Stimulated activated CD4-positive, alpha-beta T cell treated with anti-CD3 and anti-CD28 coated beads, Interleukin-1b, Interleukin-23, amount 100 ng/mL, for 1 hour (primary cell): ENCODE measurements at places on chromosomes 13 and 19.

- DNase-seq = no peak
Measured at GRCh38 chr19:27746691-27747380, 1466.1 kb downstream of the UQCRFS1 start.

DNA sequence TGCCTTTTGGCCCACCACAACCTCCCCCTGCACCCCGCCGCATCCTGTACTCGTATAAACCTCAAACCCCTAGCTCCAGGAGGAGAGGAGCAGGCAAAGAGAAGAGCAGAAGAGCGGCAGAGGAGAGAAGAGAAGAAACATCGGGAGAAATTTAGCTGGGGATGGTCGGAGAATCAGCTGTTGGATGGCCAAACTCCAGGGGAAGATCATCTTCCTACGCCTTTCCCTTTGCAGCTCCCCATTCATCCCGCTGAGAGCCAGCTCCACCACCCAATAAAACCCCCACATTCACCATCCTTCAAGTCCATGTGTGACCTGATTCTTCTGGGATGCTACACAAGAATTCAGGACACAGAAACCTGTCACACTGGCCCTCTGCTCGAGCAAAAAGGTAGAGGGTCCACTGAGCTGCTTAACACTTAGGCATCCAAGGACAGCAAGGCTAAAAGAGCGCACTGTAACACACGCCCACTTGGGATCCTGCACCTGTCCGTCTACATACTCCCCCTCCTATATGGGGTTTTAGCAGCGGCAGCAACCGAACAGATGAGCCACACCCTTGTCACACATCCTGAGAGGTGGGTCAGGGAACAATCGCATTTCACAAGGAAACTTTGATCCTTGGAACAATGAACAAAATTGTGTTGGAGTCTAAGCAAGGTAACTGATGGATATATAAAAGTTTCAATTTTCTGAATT lies 51.6 kb upstream of the MIR17HG start:
- DNase-seq = no peak

DNA sequence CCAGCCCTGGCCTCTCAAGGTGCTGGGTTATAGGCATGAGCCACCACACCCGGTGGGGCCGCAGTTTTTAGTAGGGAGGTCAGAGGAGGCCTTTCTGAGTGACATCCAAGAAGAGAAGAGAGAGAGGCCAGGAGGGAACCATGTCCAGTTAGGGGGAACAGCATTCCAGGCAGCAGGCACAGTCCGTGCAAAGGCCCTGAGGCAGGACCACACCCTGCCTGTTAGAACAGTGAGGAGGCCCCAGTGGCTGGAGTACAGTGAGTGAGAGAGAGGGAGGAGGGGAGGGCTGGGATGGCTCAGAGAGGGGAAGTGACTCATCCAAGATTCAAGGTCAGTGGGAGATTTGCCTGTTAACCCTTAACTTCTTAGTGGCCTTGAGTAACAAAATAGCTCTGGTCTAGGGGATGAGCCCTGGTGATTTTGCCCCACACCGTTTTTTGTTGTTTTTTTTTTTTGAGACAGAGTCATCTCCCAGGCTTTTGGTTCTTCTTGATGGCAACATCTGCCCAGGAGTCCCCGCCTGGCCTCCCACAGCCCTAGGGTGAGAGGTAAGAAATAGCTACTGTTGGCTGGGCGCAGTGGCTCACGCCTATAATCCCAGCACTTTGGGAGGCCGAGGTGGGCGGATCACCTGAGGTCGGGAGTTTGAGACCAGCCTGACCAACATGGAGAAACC lies 2.7 kb upstream of the PLIN3 start:
- no peak for DNase-seq

GRCh38 chr13:81133066-81133465 lies 792.1 kb upstream of the SPRY2 start:
- DNase-seq = no peak

DNA sequence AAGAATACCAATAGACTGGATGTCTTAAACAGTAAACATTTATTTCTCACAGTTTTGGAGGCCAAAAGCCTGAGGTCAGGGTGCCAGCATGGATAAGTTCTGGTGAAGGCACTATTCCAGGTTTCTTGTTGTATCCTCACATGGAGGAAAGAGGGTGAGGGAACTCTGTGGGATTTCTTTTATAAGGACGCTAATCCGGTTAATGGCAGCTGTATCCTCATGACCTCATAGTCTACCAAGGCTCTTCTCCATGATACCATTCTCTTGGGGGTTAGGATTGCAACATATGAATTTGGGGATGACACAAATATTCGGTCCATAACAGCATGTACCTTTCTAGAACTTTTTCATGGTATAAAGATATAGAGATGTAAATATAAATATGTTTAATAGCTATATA lies 412.0 kb downstream of the LMO7 start:
- no peak for DNase-seq

DNA sequence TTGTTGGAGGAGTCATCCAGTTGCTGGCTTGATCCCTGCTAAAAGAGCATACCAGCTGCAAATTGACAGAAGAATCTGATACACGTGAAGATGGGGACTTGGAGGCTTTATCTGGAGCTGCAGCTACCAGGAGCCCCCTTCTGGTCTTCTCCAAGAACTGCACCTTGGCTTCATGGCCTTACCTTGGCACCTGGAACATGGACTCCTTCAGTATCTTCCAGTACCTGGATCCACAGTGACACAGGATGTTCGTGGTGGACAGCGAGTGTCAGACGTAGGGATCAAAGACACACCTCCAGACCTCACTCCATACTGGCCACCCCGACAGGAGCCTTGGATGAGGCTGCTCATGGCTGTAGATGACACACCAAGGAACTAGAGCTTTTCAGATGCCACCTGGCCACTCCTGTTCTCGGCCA lies 9.9 kb upstream of the ACSBG2 start:
- DNase-seq = peak; percentile 25

- no peak for DNase-seq
Measured at GRCh38 chr13:98141509-98142379, 1.1 kb upstream of the FARP1 start.

DNA sequence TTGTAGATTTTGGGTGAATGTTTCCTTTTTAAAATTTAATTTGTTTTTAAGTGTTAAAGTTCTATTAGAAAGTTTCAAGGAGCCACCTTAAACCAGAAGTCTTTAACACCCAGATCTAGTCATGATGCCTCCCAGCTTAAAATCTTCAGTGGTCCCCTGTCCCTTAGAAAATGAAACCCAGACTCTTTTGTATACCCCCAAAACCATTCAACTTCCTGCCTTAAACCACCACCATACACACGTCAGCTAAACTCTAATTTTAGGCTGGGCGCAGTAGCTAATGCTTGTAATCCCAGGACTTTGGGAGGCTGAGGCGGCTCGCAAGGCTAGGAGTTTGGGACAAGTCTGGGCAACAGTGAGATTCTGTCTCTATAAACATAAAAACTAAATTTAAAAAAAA lies 37.9 kb downstream of the N4BP2L1 start:
- DNase-seq = no peak

DNA sequence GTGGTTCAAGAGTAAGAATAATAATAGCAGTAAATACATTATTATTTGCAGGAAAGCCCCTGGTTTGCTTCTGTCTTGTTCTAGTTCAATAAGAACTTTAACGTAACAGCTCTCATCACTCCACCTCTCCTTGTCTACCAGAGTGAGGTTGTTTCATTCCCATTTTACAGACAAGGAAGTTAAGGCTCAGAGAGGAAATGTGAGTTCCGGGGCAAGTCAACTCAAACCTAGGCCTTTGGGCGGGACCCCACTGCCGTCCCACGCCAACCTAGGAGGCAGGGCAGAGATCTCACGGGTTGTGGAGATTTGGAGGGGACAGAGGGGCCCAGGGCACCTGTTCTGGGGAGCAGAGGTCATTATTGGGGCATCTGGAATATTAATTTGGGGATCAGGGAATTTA lies 1.5 kb downstream of the MAP4K1 start:
- DNase-seq = no peak

- DNase-seq = no peak
Measured at GRCh38 chr13:86922936-86923335, 748.2 kb upstream of the SLITRK5 start.

GRCh38 chr19:31054430-31054829 lies 294.8 kb downstream of the TSHZ3 start:
- DNase-seq = no peak

DNA sequence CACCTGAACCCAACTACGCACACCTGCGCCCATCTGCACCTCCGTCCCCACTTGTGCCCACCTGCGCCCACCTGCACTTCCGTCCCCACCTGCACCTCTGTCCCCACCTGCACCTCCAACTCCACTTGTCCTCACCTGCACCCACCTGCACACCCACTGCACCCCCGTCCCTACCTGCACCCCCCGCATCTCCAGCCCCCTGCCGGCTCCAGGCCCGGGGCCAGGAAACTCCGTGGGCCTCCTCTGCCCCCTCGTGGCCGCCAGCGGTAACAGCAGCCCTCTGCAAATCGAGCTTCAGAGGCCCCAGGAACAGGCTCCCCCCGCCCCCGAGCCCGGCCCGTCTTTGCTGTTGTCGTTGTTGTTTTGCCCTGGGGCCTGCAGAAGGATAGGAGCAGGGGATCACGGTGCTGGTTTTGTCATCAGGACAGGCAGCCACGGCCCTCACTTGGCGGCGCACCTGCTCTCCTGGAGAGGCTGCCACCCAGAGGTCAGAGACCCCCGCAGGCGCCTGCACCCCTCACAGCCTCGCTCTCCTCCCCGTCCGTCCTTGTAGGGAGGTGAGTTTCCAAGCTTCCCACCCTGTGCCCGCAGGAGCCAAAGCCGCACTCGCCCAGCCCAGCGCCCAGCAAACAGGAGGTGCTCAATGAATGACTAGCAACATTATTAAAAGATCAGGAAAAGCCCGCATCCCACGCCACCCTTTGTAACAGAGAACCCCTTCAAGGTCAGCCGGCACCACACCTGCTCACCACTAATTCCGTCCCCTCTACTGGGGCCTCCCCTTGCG lies 65.4 kb downstream of the GNG7 start:
- DNase-seq = peak; percentile 67

DNA sequence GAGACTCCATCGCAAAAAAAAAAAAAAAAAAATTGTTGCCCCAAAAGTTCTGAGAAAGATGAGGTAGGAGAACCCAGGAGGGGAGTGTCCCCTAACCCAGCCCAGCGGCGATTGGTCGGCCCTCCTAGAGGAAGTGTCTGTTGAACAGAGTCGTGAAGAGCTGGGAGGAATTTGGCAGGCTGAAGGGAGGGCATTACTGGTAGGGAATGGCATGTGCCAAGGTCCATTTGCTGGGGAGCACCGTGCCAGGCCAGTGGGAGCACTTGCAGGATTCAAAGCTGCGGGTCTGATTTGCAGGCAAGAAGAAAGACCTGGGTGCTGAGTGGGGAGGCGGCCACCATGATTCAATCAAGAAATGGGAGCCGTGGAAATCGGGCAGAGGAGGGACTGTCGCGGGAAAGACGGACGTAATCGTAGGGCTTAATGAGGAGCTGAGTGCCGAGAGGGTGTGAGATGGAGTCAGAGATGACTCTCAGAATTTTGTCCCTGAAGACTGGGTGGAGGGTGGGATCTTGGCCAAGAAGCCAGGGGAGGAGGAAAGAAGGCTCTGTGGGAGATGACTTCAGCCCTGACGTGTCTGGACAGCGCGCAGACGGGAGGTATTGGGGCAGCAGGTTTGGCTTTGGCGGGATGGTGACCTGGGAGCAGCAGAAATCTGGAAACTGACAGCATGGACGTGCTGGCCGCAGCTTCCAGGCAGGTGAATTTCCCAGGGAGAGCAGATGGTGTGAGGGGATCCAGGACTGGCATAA lies 15.4 kb downstream of the CERS4 start:
- no peak for DNase-seq

DNA sequence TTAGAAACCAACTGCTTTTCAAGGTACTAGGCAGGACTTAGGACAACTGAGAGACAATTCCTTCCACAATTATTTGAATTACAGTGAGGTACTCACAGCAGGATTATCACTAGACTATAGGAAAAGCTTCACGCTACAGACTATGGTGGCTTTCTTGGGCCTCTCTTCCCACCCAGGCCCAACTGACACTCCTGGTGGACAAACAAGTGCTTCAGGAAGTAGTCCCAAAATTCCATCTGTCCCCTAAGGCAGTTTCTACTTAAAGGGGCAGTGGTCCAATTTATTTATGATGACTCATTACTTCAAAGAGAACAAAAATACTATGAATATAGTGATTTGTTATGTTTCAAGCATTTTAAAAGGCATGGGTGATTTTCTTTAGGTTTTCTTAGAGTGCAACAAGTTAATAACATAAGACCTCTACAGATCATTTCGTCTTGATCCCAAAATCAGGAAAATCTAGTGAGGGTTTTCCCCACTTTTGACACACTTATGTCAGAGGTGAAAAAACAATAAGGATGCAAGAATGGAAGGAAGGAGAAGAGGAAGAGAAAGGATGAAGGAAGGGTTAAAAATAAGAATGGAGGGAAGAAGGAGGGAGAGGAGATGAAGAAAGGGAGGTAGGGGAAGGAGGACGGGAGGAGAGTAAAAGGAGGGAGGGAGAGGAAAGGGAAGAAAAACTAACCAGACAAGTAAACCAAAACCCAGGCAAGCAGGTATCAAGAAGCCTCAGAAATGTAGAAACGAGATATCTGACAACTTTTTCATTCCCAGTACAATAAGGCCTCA lies 100.7 kb downstream of the SERP2 start:
- no peak for DNase-seq

DNA sequence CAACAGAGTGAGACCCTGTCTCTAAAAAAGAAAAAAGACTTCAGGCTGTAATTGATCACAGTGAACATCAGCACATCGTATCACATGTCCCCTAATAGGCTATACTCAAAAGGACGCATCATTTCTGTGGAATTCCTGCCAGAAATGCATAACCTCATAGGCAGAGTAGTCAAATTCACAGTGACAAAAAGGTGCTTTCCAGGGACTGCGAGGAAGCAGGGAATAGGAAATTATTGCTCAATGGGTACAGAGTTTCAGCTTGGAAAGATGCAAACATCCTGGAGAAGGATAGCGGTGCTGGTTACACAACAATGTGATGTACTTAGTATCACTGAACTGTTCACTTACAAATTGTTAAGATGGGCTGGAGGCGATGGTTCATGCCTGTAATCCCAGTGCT lies 41.1 kb upstream of the MRI1 start:
- DNase-seq = no peak

GRCh38 chr13:97962887-97963286 lies 9.4 kb downstream of the IPO5 start:
- DNase-seq = no peak

GRCh38 chr19:56079609-56080008 lies 41.5 kb downstream of the ZNF787 start:
- no peak for DNase-seq
